Heart right ventricle (tissue), 16 donors: ENCODE measurements at places on chromosomes 6 and 20. TPM values are rescaled to one million over a fixed set of nuclear protein-coding genes. Genes with fewer than 3 reads are reported as not detected.

- H3K36me3 ChIP-seq = no peaks in the 10 kb centered on the region
- H3K27me3 ChIP-seq = peaks cover 48% of the 10 kb centered on the region
- no peak overlapping the region for H3K27ac ChIP-seq
- no peak overlapping the region for H3K4me3 ChIP-seq
Observed at GRCh38 chr20:22489626-22490286, 94.6 kb downstream of the FOXA2 start.

Gene C20orf204
- 0.32 TPM for total RNA-seq

GRCh38 chr20:51413857-51414256 is 128.7 kb downstream of the NFATC2 start:
- H3K4me1 ChIP-seq = peaks cover 28% of the 10 kb centered on the region
- no peaks in the 10 kb centered on the region for H3K36me3 ChIP-seq
- H3K27me3 ChIP-seq = no peaks in the 10 kb centered on the region
- H3K4me3 ChIP-seq = no peak overlapping the region

Gene PTCRA
- total RNA-seq = not detected

DNA sequence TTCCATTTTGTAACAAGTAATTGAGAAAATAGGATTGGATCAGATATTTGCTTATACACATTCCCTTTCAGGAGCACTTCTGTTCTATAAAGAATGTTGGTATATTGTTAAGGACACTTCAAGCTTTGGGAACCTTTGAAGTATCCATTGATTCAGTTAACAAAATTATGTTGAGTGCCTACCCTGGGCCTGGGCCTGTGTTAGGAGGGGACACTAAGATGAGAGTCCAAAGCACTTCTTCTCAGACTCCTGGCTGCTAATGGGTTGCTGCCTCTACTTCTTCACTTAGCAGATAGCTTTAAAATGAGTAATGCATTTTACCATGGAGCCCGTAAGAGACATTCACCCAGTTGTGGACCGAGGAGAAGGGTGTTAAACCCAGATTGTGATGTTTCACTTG is 40.3 kb downstream of the PTPN1 start:
- H3K27ac ChIP-seq = no peak overlapping the region
- no peaks in the 10 kb centered on the region for H3K27me3 ChIP-seq
- no peak for DNase-seq

GRCh38 chr20:6884114-6884513 is 116.6 kb downstream of the BMP2 start:
- DNase-seq = no peak
- no peaks in the 10 kb centered on the region for H3K4me1 ChIP-seq
- H3K27me3 ChIP-seq = no peaks in the 10 kb centered on the region
- H3K36me3 ChIP-seq = no peaks in the 10 kb centered on the region
- no peak overlapping the region for H3K4me3 ChIP-seq

Gene BMP7
- total RNA-seq = 2.5 TPM

DNA sequence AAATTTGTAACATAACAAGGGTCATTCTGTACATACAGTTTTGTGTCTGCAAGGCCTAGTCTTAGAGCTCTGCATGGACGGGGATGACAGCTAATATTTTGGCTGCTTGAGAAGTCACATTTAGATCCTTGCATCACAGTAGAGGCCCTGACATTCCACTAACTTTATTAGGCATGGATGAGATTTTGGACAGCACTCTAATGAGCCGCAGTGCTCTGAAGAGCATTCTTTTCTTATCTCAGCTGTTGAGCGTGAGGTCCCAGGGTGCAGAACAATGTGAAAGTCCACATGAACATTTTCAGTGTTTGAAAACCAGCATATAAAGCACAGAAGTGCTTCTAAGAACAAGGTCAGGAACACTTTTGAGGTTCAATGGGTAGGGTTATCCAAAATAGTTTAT is 58.9 kb downstream of the IPCEF1 start:
- H3K4me3 ChIP-seq = no peak overlapping the region
- peak overlapping the region; percentile 65 for H3K27ac ChIP-seq
- peak; percentile 16 for DNase-seq
- H3K36me3 ChIP-seq = no peaks in the 10 kb centered on the region
- H3K27me3 ChIP-seq = no peaks in the 10 kb centered on the region

DNA sequence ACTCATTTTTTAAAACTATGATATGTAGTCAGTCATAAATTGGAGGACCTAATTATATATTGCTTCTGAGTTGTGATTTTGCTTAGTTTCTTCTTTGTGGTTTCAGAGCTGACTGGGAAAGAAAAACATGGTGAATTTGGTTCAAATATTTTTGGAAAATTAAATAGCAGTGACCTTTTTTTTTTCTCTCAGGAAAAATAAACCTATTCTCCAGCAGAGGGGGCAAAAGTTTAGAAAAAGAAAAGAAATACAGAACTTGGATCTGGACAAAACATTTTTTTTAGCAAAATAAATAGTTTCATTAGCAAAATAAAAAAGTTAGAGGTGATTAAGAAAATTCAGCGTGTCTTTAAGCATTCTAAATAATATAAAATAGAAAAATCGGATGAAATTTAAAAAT is 10.2 kb downstream of the COL10A1 start:
- H3K4me3 ChIP-seq = no peak overlapping the region
- H3K27me3 ChIP-seq = no peaks in the 10 kb centered on the region
- H3K4me1 ChIP-seq = no peaks in the 10 kb centered on the region
- no peak overlapping the region for H3K27ac ChIP-seq
- no peaks in the 10 kb centered on the region for H3K36me3 ChIP-seq

DNA sequence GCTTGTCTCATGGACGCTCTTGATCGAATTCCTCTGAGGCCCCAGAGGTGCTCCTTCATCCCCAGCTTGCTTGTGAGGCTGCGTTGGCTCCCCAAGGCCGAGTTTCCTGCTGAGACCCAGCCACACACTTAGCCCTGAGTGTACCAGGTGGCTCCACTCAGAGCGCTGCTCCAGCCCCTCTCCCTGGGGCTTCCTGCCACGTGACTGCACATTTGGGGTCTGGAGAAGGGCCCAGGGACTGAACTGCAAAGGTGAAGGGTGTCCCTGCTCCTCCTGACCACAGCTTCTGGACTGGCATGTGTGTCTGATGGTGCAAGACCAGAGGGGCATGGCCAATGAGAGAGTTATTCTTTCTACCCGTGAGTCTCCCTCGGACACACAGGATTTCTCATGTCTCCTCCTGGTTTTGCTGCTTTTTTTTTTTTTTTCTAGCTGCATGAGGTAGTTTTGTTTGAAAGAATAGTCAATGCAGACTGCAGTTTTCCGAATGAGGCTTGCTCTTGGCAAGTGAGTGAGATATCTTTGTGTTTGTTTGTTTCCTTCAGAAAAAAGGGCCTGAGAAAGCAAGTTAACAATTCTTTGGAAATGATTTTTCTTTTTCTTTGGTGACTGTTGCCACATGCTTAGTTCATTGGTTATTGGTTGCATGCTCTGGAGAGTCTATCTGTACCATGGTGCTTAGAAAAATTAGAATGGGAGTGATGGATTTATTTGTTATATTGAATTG is 3.1 kb upstream of the ZNF831 start:
- DNase-seq = no peak
- no peak overlapping the region for H3K27ac ChIP-seq
- no peaks in the 10 kb centered on the region for H3K27me3 ChIP-seq
- no peak overlapping the region for H3K4me3 ChIP-seq
- H3K36me3 ChIP-seq = no peaks in the 10 kb centered on the region

Gene ABCF1
- 40.0 TPM for total RNA-seq

Gene POU3F2
- not detected for total RNA-seq

Gene FIG4
- total RNA-seq = 9.0 TPM

DNA sequence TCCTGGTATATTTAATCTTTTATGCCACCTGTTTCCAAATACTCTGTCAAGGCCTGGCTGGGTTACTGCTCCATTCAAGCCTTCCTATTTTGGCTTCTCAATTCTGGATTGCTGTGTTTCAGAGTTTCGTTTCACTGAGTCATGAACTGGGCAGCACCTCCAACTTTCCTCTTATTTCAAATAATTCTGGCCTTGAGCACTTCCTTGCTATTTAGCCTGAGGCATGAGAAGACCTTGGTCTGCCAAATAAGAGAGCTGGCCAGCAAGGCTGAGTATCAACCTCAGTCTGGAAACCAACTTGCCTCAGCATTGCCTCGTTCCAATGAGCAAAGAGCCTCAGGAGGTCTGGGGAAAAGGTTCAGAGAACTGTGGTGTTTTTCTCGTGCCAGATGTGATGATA is 66.6 kb downstream of the TNFAIP3 start:
- DNase-seq = peak; percentile 33
- no peaks in the 10 kb centered on the region for H3K27me3 ChIP-seq
- no peak overlapping the region for H3K4me3 ChIP-seq
- no peaks in the 10 kb centered on the region for H3K4me1 ChIP-seq

DNA sequence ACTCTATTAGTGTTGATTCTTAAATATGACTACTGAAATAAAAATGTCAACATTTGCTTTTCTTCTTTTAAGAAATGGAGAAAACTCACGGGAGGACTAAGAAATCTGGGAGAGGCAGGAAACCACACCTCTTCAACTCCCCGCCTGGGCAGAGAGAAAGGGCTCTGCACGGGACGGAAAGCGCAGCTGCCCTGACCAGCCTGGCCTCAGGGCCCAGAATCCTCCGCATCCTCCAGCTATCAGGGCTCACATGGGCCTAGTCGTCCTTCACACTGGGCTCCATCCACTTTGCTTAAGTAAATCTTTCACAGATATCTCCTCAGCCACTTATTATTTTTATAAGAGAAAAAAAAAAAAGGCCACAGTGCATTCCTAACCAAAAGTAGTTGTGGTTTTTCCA is 215.1 kb downstream of the TBXT start:
- no peaks in the 10 kb centered on the region for H3K27me3 ChIP-seq
- no peaks in the 10 kb centered on the region for H3K4me1 ChIP-seq
- no peak overlapping the region for H3K4me3 ChIP-seq

DNA sequence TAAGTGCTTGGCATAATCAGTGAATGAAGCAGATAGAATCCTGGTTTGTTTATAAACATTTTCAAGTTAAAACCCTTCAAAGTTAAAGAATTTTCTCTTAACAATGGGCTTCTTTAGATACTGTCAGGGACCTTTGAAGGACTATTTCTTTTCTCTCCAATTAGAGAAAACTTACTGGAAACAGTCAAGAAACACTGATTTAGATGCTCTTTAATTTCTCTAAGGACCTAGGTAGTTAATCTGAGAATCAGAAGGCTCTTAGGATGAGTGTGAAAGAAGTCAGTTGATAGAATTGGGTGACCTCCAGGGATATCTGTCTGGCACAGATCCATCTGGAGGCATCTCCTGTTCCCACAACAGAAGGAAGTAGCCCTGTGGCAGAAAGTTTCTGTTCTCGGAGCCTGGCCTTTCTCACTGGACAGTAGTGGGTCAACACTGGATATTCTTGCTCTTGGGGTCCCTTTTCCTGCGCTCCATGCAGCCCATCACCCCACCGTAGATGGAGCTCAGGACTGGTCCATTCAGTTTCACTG is 22.5 kb downstream of the KIAA0408 start:
- no peak overlapping the region for H3K27ac ChIP-seq
- no peak overlapping the region for H3K4me3 ChIP-seq
- H3K36me3 ChIP-seq = no peaks in the 10 kb centered on the region
- no peaks in the 10 kb centered on the region for H3K27me3 ChIP-seq
- no peak for DNase-seq
